Mammary epithelial cell (primary cell): ENCODE measurements at places on chromosomes 6 and 20. TPM values are rescaled to one million over a fixed set of nuclear protein-coding genes. Genes with fewer than 3 reads are reported as not detected.

ENPP5 gene
- 0.71 TPM for polyA plus RNA-seq

MRPS26 gene
- 55.9 TPM for polyA plus RNA-seq

LRFN2 gene
- polyA plus RNA-seq, result not detected

TFAP2A gene
- 18.8 TPM for polyA plus RNA-seq

ZKSCAN3 gene
- 2.4 TPM for polyA plus RNA-seq

TMEM244 gene
- polyA plus RNA-seq, result not detected

SLC16A10 gene
- 0.08 TPM for polyA plus RNA-seq

MUCL3 gene
- 0.03 TPM for polyA plus RNA-seq

RPS6KA2 gene
- polyA plus RNA-seq, result 28.0 TPM

BTN1A1 gene
- not detected for polyA plus RNA-seq

PNPLA1 gene
- polyA plus RNA-seq, result not detected

PHACTR2 gene
- 15.0 TPM for polyA plus RNA-seq

TUBB gene
- 1,634 TPM for polyA plus RNA-seq

CALHM5 gene
- 0.19 TPM for polyA plus RNA-seq

SCRT2 gene
- polyA plus RNA-seq, result not detected

EPPIN gene
- polyA plus RNA-seq, result not detected

CD93 gene
- polyA plus RNA-seq, result not detected

COL9A3 gene
- polyA plus RNA-seq, result 0.16 TPM

LTB gene
- polyA plus RNA-seq, result 0.07 TPM

NTSR1 gene
- 0.82 TPM for polyA plus RNA-seq

FOXA2 gene
- polyA plus RNA-seq, result 1.0 TPM

CLPSL1 gene
- polyA plus RNA-seq, result not detected

ADGB gene
- polyA plus RNA-seq, result not detected

RAET1L gene
- 3.3 TPM for polyA plus RNA-seq

SPTLC3 gene
- 3.6 TPM for polyA plus RNA-seq

ECT2L gene
- polyA plus RNA-seq, result not detected

SDCBP2 gene
- polyA plus RNA-seq, result 22.2 TPM

SUMO4 gene
- polyA plus RNA-seq, result 0.14 TPM
